ENCODE measurements at places on chromosomes 4 and X.

DNA sequence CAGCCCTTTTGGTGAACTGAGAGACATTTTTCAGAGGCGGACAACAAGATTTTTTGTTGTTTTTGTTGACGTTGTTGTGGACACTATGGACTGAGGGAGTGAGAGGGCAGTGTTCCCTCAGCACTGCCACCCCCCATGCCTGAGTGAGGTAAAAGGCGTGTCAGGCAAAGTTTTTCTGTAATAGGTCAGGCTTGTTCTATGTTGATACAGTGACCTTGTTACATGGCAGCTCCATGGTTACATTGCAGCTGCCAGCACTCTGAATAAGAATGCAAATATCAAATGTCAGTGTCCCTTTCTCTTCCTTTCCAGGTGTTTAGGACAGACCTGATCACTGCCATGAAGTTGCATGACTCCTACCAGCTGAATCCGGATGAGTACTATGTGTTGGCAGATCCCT lies 36.6 kb downstream of the JADE1 start:
- no peak for DNase-seq

GRCh38 chr4:7867701-7868435 lies 71.8 kb downstream of the AFAP1 start:
- no peak for DNase-seq

GRCh38 chrX:28010875-28011274 lies 29.6 kb upstream of the DCAF8L1 start:
- DNase-seq = no peak

GRCh38 chrX:25206778-25207177 lies 191.0 kb upstream of the ARX start:
- DNase-seq = no peak

DNA sequence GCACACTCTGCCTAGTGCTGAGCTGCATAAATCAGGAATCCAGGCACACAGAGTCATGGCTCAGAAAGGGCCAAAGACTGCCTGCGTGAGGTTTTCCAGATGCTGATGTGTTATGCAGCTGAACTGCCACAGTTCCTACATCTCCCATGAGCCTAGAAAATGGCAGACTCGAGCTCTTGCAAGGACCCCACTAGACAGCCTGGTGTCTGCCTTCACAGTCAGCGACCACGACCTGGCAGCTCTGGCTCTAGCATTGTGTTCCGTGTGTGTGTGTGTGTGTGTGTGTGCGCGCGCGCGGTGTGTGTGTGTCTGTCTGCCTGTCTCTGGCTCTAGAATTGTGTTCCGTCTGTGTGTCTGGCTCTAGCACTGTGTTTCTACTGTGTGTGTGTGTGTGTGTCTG lies 203.6 kb upstream of the AGTR2 start:
- DNase-seq = no peak

GRCh38 chr4:75726577-75726976 lies 2.2 kb downstream of the USO1 start:
- DNase-seq = no peak

GRCh38 chrX:69082055-69082752 lies 83.0 kb downstream of the PJA1 start:
- no peak for DNase-seq

- no peak for DNase-seq
Measured at GRCh38 chr4:74948236-74948635, 15.3 kb downstream of the PARM1 start.

GRCh38 chr4:112322866-112323265 lies 25.7 kb downstream of the ALPK1 start:
- DNase-seq = no peak

- DNase-seq = no peak
Measured at GRCh38 chr4:113641025-113641431, 120.5 kb downstream of the CAMK2D start.

DNA sequence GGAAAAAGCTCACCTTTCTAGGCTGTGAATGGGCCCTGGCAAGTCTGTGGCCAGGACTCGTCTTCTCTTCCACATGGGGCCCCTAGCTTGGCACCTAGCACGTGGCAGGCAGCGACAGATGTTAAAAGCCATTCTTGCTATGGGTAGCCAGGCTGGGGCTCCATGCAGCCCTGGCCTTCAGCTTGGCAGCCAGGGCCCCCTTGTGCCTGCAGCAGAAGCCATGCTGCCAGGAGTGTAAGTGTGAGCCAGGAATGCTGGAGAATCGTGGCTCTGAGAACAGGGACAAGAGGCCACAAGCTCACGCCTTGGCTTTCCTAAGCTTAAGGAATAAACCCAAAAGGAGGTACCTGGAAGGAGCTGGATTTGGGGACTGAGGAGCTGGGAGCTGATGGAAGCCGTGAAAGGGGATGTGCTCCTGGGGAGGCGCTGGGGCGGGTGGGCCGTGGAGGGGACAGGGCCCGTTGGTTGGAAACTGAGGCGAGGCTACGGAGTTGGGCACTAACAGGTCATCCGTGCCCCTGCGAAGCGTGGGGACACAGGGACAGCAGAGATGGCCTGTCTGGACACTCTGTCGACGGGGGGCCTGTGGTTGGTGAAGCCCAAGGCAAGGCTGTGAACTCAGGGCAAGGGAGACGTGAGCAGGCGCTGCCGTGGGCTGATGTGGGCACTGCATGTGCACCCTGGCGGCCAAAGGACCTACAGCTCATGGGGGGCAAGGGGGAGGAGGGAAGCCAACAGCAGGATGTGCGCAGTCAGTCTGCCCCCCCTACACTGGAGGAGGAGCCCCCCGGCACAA lies 895 bp upstream of the OPN1LW start:
- no peak for DNase-seq

DNA sequence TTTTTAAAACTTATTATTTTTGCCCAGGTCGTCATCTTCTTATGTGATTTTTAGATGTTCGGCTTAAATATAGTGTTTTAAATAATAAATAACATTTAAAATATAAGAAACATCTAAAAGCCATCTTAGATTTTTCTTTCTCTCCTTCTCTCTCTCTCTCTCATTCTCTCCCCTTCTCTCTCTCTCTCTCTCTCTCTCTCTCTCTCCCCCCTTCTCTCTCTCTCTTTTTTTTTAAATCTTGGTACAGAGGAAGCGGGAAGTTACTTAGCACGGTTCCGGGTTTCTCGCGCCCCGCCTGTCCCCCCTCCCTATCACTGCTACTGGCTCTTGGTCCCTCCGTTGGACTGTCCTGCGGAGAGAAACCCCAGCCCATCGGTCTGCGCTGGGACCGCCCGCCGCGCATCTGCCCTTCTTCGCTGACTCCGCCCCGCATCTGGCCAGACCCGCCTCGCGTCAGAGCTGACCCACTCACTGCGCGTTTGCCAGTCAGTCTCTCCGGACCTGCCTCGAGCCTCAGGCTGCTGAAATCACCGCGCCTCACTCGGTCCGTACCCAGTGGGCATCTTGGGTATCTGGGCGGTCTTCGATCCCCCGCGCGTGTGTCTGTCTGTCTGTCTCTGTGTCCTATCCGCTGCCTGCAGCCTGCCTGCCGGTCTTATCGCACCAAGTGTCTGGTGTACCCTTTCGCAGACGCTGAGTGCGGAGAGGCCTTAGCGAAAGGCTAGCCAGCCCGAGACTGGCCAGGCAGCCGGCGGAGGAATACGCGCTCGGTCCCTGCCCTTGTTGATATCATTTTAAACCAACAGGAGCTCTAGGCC lies at the start of gene PABPC5:
PABPC5 (plus strand) TSS at position 489 of the 818 bp plus-strand sequence. CDS start 739 bp downstream, outside the sequence.
- no peak for DNase-seq

DNA sequence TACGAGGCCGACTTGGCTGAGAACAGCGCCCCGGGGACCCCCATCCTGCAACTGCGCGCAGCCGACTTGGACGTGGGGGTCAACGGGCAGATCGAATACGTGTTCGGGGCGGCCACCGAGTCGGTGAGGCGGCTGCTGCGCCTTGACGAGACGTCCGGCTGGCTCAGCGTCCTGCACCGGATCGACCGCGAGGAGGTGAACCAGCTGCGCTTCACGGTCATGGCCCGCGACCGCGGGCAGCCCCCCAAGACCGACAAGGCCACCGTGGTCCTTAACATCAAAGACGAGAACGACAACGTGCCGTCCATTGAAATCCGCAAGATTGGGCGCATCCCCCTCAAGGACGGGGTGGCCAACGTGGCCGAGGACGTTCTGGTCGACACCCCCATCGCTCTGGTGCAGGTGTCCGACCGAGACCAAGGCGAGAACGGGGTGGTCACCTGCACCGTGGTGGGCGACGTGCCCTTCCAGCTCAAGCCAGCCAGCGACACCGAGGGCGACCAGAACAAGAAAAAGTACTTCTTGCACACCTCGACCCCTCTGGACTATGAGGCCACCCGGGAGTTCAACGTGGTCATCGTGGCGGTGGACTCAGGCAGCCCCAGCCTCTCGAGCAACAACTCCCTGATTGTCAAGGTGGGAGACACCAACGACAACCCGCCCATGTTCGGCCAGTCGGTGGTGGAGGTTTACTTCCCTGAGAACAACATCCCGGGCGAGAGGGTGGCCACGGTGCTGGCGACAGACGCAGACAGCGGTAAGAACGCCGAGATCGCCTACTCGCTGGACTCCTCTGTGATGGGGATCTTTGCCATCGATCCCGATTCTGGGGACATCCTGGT lies 2.4 kb downstream of the PCDH7 start:
- no peak for DNase-seq

DNA sequence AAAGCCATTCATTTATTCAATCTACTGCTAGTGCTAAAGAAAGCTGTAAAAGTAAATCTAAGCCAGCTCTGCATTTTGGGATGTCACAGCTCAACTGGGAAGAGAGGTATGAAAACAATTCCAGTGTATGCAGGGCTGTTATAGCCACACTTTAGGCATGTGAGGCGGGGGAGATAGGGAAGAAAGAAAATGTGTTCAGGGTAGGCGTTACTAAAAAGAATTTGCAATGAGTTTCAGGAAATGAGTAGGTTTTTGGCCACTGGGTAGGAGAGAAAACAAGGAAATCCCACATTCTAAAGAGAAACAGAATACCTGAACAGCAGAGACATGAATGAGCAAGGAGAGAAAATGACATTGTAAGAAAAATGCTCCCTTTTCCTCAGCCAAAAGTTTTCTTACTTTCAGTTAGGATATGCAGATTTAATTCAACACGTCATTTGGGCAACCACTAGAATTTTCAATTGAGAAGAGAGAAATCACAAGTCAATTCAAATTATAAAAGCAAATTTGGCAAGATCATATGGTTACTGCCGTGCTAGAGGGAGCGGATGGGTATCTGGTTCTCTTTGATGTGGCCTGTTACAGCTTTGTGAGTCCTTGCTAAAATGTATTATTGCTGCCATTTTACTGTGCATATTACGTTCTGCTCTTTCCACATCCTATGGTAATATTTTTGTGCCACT lies 226.3 kb downstream of the KCNIP4 start:
- DNase-seq = no peak

DNA sequence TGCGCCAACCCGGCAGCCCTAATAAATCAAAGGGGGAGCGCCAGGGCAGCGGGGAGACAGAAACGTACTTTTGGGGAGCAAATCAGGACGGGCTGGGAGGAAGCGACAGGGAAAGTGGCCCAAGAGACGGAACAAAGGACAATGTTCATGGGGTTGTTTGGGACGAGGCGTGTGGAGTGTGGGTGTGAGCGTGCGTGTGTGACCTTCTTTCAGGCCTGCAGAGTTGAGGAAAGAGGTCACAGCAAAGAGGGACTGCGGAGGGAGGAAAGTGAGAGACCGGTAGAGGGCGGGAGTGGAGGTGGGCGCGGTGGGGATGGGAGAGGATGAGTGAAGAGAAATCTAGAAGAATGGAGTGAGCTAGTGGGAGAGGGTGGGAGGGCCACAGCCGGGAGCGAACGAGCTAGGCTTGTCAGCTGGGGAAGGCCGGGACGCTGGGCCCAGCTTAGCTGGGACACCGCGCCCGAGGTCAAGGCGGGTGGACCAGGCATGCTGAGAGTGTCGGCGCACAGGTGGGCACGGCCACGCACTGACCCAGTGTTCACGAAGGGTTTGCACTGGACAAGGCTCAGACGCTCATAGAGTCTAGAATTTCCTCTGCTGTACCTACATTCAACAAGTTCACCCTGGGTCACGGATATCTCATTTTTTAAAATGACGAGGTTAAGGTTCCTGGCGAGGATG lies 14.7 kb upstream of the PITX2 start:
- DNase-seq = no peak

GRCh38 chr4:95077864-95078263 lies 320.1 kb downstream of the BMPR1B start:
- no peak for DNase-seq

DNA sequence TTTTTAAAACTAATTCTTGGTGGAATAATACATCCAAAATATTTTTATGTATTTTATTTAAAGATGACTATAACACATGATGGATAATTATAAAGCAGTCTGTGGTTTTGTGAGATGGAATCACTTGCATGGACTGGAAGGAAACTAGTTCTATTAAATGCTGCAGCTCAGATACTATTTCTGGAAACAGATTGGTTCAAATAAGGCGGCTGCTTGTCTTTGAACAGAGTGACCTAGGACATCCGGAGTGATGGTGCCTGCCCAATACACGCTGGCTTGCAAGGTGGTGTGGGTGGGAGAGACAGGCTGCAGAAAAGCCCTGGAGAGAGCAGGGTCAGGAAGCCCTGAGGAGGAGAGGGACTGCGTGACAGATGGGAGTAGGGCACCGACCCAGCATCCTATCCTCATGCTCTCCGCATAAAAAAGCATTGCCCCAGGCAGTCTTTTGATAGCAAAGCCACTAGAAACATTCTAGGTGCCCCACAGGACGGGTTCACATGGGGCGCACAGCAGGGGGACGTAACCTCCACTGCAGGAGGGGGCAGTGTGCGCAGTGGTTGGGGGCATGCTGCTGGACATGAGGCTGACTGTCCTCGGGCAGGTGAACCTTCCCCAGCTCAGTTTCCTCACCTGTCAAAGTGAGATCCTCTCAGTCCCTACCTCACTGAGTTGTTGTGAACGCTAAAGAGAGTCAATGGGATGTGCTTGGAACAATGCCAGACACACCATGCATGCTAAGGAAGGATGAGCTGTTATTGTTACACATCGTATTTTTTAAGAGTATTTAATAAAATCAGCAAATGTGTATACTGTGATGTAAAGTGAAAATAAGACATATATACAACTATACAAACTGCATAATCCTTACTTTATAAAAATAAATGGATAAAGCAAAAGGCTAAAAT lies 71.3 kb downstream of the EVC2 start:
- no peak for DNase-seq

- DNase-seq = no peak
Measured at GRCh38 chr4:7863911-7864681, 75.6 kb downstream of the AFAP1 start.

GRCh38 chr4:142547974-142548373 lies 298.1 kb downstream of the INPP4B start:
- peak; percentile 92 for DNase-seq

DNA sequence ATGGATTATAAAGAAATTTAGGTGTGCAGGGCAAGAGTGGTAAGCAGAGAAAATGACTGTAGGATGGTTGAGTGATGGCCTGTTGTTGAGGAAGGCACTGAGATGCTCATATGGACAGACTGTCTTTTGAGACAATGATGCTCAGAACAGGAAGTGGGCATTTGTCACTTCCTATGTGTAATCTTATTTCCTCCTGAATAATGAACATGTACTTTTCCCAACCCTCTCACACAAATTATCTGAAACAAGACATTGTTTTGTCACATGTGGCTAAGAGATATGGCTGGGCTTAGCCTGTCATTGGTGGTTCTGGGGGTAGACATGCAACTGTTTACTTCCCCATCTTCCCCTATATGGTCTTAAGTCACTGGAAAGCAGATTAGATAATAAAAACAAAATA lies 240.5 kb downstream of the CFAP47 start:
- DNase-seq = no peak
